ENCODE measurements at places on chromosomes 13 and 19.
A peak's percentile ranks its signal among the peaks of the same experiment; 100 is the strongest.

- DNase-seq: peak; percentile 12
These were observed 38.8 kb downstream of the RCBTB1 start for GRCh38 chr13:49546561-49546960.

- no peak for DNase-seq
These were observed 30.2 kb downstream of the ITM2B start for GRCh38 chr13:48263196-48263595.

DNA sequence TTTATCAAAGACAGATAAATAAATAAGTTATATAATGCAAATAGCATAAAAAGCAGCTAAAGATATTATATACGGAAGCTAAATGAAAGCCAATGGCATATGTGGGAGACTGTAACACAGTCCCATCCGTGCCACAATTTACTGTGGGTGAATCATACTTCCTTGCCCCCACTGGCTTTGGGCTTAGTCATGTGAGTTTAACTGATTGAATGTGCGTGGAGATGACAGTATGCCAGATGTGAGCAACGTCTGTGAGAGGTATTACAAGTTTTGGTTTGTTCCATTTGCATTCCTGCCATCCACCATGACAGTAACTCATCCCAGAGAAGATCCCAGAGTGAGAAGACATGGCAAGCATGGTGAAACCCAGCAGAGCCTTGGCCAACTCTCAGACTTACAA, 340.0 kb downstream of the SUCLA2 start:
- no peak for DNase-seq

DNA sequence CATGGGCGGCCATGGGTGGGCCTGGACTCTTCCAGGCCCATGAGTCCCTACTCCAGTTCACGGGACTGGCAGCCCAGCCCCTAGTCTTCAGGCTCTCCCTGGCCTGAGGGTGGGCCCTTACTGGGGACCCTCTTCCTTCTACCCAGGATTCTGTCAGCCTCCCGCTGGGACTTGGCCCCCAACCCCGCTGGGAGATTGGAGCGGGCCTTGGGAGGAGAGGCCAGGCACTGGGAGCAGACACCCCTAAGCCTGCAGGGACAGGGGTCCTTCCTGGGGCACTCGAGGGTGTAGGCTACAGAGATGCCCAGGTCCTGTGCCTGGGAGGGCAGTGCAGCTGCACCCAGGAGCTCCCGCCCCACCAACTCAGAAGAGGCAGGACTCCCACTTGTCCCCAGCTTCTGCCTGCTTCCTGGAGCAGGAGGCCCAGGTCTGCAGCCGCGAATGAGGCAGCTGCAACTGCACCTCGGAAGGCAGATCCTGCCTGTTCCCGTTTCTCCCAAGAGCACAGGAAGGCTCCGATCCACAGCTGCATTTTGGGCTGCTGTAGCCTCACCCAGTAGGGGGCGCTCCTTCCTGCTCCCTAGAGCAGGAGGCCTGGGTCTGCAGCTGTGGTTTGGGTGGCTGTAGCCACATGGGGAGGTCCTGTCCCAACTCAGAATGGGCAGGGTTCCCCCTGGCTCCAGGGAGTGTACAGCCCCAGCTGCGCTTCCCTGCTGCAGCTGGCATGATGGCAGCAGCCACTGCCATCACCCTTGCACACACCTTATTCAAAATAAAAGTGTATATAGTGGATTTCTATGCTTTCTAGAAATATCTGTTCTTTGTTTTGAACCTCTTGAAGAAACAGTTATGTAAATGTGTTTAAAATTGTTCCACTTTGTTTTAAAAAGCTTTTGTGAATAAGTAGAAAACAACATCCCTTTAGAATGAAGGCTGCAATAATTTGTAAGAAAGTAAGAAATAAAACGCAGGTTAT, 46.8 kb downstream of the TEX26 start:
- DNase-seq: no peak

- no peak for DNase-seq
These were observed 567 bp downstream of the EFNB2 start for GRCh38 chr13:106534639-106535551.

DNA sequence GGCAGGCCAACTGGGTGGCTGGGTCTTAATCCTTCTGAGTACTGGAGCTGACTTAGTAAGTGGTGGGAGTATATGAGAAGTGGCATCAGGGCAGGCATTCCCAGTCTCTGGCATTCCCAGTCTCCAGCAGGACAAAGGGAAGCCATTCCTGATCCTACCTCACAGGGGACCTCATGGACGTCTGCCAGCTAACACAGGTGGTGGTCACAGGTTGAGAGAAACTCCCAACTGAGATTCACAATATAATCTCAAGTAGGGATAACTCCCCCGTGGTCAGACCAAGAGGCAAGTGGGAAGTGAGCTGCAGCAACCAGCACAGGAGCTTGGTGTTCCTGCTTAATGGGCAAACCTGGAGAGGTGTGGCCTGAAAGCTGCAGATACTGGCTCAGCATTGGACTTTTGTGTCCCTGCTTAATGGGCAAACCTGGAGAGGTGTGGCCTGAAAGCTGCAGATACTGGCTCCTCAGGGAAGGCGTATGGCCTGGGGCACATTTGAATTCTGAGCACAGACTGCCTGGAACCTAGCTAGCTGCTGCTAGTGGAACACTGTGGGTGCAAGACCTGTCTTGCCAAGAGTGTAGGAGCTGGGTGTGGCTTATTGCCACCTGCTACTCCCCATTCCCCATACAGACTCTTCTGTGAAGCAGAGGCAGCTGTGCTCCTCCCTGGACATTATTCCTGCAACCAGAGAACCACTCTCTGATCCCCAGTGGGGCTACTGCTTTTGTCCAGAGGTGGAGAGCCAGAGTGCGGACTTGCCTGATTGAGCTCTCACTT, 25.9 kb upstream of the OR10H2 start:
- no peak for DNase-seq

Measured in NCI-H2227 treated with DMSO at 0.1 percent for 48 hours (cell line).